ENCODE measurements at places on chromosomes 13 and 19.

GRCh38 chr13:73664851-73665250, 469.4 kb downstream of the KLF12 start:
- no peak for DNase-seq

DNA sequence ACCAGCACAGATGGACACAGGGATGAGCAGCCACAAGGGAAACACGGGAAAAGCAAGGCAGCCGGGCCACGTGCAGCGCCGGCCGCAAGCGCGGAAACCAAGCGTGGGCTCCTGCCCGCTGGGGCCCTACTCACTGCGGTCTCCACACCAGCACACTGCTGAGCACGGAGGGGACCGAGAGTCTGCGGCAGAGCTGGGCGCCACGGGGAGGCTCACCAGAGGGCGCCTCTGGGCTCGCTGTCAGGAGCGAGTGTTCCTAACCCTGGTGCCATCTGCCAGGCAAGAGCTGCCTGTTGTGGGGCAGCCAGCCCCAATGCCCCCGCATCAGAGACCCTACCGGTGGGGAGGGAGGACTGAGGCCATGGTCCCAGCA, 26.5 kb downstream of the MPND start:
- DNase-seq, result no peak

DNA sequence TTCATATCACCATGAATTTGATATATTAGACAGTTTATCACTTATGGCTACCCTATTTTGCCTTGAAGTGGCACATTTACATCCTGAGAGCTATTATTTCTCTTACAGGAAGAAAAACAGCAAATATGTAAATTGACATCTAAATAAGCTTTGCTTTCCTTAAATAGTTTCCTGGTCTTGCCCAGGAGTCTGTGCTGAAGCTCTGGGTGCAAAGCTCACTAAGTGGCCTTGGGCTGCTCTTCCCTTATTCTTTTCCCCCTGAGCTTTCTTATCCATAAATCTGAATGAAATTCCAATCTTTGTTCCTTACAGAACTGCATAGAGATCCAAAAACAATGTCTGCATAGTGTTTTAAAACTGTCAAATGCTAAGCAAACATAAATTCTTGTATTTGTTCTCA, 56.3 kb downstream of the TNFSF13B start:
- no peak for DNase-seq

DNA sequence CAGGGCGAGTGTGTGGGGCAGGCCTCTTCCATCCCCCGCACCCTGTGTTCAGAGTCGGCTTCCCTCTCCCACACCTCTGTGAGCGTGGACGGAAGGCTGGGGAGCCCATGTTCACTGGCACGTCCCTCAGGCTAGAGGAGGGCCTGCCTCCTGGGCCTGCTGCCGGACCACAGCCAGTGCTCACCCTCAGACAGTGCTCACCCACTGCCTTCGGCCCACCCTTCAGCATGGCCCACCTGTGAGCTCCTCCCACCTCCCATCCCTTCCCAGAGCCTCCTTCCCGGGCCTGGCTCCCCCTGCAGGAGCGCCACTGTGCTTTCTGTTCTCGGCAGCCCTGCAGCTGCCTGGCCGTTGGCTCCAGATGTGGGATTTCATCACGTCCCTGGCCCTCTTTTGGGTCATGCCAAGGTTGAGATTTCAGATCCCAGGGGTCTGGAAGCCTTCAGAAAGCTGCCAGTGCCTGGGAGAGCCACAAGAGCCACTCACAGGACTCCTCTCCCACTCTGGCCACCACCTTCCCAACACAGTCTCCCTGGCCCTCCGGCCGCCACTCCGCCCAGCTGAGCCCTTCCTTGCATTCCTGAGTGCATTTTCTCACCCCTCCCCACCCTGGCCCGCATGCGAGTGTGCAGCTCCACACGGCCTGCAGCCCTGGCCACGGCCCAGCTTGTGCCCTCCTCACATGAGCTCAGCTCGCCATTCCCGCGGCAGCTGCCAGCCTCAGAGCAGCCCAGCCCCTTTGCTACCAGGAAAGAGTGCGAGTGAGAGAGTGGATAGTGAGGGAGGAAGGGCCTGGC, 25.3 kb downstream of the CAPN12 start:
- DNase-seq, result no peak

Data from NCI-H1436 (cell line).